ENCODE measurements at places on chromosomes 2 and 18. TPM values are rescaled to one million over a fixed set of nuclear protein-coding genes. Genes with fewer than 3 reads are reported as not detected.

DNA sequence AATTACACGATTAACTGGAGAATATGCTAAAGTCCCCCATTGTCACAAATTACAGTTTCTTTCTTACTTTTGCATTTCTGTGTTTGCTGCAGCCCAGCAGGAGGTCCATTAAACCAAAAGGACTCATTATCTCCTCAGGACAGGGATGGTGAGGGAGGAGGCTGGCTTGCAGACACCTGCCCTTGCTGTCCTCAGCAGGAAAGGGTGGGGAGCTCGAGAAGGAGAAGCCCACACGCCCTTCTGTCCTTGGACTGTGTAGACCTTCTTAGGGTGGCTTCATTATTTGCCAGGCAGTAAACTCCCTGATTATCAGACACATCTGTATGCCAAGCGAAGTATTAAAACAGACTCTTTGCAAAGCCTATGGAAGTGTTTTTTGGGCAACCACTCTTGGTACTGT is 196.0 kb downstream of the LDLRAD4 start:
- DNase-seq = no peak

DNA sequence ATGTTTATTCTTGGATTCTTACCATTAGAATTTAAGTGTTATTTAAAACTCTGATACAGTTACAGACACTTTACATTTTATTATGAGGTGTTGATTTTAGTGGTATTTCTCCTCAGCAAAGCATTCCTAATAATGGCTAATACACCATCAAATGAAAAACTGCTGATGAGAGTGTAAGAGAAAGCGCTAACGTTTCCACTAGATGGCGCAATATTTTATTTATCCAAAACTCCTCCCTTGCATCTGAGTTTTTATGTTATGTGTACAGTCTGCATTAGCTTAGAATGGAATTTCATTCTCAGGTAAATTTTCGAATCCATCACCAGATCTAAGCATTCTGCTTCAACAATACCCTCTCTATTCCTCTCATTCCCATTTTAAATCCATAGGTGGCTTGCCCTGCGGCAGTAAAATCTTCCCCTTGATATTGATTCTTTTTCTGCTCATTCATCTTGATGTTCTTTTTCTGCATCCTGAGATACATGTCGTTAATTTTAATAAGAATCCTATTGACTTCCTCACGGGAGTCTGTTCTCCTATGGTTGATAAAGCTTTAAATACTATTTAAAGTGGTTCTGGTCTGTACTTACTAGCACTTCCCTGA is 53.9 kb downstream of the PRKRA start:
- no peak for DNase-seq

- no peak for DNase-seq
Observed at GRCh38 chr2:5590886-5591285, 101.3 kb upstream of the SOX11 start.

- DNase-seq = no peak
Observed at GRCh38 chr2:75892490-75892889, 181.8 kb upstream of the GCFC2 start.

The RESP18 gene
- not detected for total RNA-seq

The TCF7L1 gene
- 9.3 TPM for total RNA-seq

The SP100 gene
- total RNA-seq = 50.9 TPM

All from Right ventricle myocardium superior (tissue), 1 donor.